Hippocampal formation (tissue), 2 donors: ENCODE measurements at places on chromosomes 1 and 21.

- DNase-seq = no peak
These were observed 88.8 kb upstream of the TTC34 start for GRCh38 chr1:2890221-2890850.

- peak; percentile 4 for DNase-seq
These were observed 103.1 kb upstream of the USP24 start for GRCh38 chr1:55318116-55318817.

DNA sequence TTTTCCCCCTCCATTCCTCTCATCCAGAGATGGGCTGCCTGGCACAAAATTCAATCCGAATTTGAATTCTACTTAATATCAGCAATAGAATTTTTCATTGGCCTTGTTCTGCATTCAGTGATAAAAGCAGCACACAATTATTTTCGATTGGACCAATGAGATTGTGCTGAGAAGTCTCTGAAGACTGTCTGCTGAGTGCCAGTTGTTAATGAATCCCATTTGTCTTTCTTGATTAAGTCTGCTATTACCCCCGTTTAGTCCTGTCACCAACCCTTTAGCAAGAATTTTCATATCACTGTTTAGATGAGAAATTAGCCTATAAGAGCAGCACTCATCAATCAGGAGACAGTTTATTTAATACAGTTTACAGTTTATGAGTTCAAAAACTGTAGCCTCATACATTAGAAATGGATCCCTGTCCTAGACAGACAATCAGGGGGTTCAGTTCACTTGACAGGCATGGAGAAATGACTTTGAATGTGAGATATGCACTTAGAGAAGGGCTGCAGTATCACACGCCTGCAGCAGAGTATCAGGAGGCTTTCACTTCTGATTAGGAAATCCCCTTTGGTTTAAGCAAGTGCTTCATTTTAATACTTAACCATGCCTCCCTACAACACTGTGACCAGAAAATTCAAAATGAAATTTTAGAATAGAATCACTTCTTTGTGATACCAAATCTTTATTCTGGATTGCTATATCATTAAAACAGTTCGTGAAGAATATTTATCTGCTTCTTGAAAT lies 304.7 kb upstream of the PTBP2 start:
- no peak for DNase-seq

DNA sequence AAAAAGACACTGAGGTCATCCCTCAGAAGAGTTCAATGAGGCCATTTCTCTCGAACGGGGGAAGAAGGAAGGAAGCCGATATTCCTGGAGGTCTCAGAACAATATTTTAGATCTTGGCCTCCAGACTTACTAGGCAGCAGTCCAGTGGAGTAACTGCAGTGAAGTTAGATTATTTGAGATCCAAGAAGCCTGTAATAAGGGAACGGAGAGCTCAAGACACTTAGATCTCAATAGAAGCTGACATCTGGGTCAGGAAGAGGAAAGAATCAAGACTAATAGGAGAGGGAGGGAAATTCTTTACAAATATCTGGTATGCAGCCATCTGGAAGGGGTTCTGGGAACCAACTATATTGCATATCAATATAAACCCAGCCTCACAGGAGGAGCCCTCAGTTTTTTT lies 13.6 kb upstream of the ENAH start:
- DNase-seq = no peak
